ENCODE measurements at places on chromosomes 7 and 10.

GRCh38 chr7:52501696-52502095 is 533.7 kb upstream of the POM121L12 start:
- DNase-seq = no peak

- DNase-seq = no peak
Observed at GRCh38 chr7:123538189-123538714, 3.9 kb upstream of the IQUB start.

DNA sequence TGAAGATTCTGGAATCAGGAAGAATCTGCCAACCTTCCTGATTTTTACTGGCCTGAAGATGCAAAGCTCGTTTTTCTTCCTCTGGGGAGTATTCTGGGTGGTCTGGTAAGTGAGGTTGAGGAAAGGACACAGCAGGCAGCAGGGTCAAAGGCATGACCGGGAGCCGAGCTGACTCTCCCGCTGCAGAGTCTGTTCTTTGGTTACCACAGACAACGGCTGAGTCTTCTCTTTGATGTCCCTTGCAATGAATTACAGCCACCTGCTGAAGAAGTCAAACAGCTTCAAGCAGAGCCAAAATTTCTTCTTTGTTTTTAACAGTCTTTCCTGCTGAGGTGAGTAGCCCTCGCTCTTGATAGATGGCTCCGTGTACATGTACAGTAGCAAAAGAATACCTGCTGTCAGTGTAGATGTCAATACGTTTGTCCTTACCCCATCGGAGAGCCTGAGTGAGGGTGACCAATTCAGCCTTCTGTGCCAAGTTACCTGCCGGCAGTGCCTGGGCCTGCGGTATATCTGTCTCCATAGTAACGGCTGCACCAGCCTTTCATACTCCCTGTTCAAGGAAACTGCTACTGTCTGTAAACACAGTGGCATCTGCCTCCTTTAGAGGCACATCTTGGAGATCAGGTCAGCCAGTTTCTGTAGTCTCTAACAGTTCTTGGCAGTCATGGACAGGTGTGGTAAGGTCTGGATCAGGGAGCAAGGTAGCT is 76.4 kb downstream of the PRR15 start:
- no peak for DNase-seq

DNA sequence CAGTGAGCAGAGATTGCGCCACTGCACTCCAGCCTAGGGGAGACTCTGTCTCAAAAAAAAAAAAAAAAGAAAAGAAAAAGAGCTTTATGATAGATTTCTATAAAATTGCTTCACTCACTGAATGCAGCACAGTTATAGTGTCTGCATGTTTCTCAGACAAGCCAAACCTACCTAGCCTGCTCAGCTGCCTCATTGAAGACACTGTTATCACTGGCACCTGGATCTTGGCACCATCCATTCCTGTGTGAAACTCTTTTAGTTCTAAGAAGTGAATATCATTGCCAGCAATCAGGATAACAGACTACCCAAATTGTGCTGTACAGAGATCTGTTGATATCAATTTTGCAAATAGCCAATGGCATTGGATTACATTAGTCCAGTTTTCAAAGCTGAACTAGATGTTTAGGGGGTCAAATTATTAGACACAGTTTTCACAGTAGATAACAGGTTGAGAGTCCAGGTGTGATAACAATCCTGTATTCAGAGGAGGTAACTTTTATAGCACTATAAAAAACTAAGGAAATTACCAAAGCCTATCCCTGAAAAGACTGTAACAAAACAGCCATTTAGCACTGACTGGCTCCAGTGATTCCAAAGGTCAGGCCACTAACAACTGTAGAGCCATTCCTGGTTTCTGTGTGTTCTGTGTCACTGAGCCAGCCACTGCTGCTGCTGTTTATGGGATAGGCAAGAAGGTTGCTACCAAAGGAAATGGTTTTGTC is 17.1 kb downstream of the PDSS1 start:
- DNase-seq = no peak

DNA sequence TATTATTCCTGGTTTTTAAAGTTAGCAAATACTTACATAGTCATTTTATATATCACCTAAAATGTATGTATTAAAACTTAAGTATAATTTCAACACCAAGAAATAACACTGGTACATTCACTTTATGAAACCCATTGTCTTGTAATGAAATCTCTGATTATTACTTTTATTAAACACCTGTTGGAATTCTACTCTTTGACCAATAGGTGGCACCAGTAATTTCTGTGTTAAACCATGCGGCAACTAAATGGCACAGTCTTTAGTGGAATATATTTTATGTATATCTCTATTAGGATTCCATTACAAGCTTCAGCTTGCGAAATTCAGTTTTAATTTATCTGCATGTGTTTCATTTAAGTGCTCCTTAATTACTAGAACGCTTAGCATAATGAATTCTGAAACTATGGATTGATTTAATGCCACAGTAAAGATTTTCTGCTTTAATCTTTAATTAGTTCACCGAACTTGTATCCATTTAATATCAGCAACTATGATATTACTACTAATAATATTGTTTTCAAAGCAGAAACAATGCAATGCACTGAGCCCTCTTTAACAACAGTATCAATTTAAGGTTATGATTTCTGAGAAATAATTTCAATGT is 181.3 kb downstream of the MAGI2 start:
- no peak for DNase-seq

DNA sequence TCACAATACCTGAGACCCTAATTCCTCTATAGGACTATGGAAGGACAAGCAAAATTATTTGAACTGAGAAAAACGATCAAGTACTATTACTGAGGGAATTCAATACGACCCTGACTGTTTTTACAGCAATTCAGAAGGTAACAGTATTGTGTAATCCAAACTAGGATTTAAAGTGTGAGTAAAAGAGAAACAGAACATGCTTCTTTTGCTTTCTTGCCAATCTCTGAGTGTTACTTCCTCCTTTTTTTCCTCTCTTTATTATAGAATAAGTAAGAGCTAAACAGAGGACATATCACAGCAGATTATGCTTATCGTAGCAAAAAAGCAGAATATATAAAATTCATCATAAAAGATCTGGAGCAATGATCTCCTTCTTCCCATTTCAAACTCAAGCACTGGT is 292.1 kb downstream of the THSD7A start:
- no peak for DNase-seq

DNA sequence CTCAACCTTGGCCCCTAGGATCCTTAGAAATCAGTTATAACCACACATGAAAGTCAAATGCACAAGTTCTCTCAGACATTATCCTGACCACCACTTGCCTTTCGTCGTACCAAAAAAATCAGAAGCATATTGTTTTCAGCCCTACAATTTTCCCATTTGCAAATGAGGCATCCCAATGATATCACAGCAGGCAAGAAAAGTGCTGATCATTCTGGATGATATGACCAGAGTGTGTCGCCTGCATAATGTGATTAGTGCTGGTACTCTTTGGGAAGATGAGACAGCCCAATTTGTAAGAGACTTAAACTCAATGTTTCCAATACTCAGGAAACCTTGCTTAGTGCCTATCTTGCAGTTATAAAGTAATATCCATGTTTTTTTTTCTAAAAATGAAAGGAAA is 168.0 kb downstream of the SORCS1 start:
- DNase-seq = no peak

GRCh38 chr7:155375337-155376277 is 77.9 kb downstream of the INSIG1 start:
- DNase-seq = no peak

DNA sequence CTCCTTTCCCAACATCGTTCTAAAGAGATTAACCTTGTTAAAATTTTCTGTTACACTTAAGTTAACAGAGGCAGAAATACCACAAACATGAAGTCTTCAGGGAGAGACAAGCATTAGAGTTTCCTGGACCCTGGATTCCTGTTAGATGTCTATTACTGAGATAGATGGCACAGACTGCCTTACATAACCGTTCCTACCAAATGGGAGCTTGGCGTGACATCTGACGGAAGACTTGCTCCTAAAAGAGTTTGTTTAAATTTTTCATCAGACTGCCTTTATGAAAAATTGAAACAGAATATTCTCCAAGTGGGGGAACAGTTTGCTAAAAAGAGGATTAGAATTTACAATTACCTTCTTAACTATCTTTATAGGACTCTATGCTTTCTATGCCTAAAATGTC is 22.7 kb downstream of the ANK3 start:
- no peak for DNase-seq

- DNase-seq = no peak
Observed at GRCh38 chr10:21746118-21746517, 212.1 kb downstream of the MLLT10 start.

GRCh38 chr10:82438277-82438676 is 563.3 kb downstream of the NRG3 start:
- no peak for DNase-seq

DNA sequence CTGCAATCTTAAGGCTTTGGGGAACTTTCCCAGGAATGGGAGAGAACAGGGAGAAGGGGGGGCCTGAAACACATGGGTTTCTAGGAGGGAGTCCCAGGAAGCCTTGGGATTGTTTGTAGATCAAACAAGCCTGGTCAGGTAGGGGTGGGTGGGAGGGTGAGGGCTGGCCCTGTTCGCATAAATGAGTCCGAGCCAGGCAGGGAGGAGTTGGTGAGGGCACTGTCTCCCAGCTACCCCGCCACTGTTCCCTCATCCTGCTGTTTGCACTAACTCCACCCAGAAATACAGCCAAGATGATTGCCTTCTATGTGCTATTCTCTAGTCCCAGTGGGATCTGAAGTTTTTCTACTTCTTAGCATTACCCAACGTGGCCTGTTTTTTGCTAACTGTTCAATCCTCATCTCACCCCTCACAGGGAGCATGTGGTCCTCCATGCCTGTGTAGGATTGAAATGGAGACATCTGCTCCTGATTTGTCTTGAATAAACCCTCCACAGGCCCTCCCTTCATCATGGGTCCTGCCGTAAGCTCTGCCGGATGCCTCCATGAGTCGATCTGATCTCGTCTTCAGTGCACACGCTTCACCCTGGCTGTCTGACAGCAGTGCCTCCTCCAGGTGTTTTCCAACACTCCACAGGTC is 257.0 kb downstream of the COBL start:
- DNase-seq = no peak

DNA sequence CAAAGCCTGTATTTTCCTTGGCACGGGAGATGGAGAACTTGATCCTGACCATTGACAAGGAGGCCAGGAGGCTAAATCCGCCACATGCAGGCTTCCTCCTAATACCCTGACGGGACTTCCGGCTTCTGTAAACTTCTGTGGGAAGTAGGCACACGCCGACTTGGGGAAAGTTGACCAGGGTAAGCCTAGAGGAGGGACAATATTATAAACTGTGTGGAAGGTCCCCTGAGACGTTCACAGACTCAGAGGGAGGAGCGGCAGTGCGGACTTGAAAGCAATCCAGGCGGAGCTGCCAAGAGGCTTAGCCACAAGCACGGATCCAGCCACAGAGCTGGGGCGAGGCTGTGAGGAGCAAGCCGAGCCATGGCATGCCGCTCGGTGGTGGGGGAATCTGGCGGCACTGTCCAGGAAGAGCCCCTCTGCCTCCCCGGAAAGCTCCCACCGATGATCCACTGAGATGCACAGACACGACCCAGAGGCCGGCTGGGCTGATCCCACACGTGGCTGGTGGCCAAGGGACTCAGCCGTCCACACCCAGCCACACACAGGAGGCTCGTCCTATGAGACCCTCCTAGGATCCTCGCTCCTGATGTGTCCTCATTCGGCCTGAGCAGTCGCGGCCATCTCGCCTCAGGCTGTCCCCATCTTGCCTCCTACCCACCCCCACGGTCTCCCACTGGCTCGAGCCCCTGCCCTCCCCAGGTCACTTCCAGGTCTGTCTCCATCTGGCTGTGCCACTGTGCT is 40.0 kb upstream of the INSIG1 start:
- no peak for DNase-seq

GRCh38 chr7:20062932-20063331 is 154.3 kb downstream of the MACC1 start:
- no peak for DNase-seq

DNA sequence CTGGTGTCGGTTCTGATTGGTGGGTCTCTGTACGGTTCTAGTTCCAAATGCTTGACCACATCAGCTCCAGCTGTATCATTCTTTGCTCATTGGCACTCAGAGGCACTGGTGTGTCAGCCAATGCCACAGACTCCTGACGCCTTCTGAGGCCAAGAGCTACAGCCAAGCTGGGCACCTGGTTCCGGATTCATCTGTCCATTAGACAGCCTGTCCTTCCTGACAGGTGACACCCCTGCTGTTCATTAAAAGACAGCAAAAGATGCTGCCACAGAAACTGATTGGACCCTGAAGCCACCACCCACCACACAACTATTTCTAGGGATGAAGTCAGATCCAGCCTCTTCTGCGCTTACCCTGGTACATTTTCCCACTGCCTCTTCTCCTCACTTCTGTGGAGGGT is 35.6 kb downstream of the COL13A1 start:
- no peak for DNase-seq

- no peak for DNase-seq
Observed at GRCh38 chr10:68876246-68877138, 24.6 kb upstream of the DDX50 start.

GRCh38 chr7:65915921-65916657 is 43.2 kb downstream of the VKORC1L1 start:
- no peak for DNase-seq

- no peak for DNase-seq
Observed at GRCh38 chr7:35570937-35571336, 124.0 kb downstream of the HERPUD2 start.

- DNase-seq = no peak
Observed at GRCh38 chr7:158284121-158284520, 303.5 kb downstream of the PTPRN2 start.

GRCh38 chr10:133307776-133308420 is 774 bp downstream of the TUBGCP2 start:
- DNase-seq = no peak

DNA sequence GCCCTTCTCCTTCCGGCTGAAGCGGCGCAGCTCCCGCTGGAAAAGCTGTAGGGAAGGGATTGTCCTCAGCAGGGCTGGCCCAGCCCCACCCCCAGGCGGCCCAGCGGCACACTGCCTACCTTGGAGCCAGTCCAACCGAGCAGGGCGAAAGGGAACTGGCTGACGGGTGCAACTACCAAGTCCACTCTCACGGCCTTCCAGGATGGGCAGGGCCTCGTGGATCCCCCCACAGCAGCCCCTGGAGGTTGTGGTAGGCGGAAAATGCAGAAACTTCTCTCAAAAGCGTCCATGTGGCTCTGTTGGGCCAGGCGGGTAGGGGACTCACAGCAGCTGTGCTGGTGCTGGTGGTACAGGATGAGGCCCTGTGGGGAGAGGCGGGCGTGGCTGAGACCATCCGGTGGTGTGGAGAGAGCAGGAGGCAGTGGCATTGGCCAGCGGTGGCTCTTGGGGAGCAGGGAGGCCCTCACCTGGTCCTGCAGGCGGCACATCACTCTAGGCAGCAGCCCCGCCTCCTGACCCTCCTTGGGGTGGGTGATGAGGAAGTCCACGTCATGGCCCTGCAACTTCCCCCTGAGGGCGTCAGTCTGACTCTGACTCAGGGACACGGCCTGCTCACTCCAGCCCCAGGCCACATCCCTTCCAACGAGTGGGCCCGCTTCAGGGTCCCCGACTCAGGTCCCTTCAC is 8.4 kb upstream of the PGAM2 start:
- no peak for DNase-seq

Data from cortex of kidney (tissue), 1 donor.